ENCODE measurements at places on chromosomes 5 and 9.

DNA sequence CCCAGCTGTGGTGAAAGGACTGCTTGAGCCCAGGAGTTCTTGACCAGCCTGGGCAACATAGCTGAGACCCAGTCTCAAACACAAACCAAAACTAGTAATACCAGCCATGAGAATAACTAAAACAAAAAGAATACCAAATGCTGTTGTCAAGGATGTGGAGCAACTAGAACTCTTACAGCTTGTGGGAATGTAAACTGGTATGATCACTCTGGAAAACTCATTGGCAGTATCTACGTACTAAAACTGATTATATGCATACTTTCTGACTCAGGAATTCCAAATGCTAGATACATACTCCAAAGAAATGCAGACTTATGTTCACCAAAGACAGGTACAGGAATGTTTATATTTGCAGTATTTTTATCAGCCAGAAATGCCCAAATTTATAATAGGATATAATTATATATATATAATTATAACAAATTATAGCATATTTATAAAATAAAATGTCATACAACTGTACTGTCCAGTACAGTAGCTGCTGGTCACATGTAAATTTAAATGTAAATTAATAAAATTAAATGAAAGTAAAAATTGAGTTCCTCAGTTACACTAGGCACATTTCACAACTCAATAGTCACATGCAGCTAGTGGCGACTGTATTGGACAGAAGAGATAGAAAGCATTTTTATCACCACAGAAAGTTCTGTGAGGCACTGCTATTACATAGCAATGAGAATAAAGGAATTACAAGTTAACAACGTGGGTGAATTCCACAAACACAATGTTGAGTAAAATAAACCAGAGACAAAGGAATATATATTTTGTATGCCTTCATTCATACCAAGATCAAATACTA, 118.5 kb downstream of the GNAQ start:
- peaks cover 50% of the 10 kb centered on the region for H3K36me3 ChIP-seq
- H3K4me1 ChIP-seq, result peaks cover 45% of the 10 kb centered on the region
- no peak overlapping the region for H3K4me3 ChIP-seq
- no peak overlapping the region for H3K27ac ChIP-seq
- no peak for DNase-seq
- no peaks in the 10 kb centered on the region for H3K27me3 ChIP-seq

DNA sequence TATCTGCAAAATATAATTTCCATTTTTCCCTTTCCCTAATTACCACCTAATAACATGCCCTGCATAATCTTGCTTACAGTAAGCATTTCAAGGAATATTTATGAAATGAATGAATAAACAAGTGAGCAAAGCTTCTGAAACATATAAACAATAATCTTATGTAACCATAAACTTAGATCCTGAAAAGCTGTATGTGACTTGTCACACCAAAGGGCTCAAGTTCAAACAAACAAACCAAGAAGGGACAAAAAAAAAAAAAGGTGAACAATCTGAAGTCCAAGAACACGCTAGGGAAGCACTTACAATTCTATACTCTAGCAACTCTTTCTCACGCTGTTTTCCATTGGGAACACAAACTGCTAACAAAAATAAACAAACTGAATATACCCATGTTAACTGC, 36.3 kb downstream of the PLPP1 start:
- H3K27me3 ChIP-seq, result no peaks in the 10 kb centered on the region
- no peak overlapping the region for H3K4me3 ChIP-seq
- H3K36me3 ChIP-seq, result peaks cover 5% of the 10 kb centered on the region
- DNase-seq, result no peak

GRCh38 chr5:73232266-73233041, 59.5 kb downstream of the TMEM174 start:
- DNase-seq, result no peak
- H3K27me3 ChIP-seq, result peaks cover 79% of the 10 kb centered on the region
- no peak overlapping the region for H3K27ac ChIP-seq
- peaks cover 21% of the 10 kb centered on the region for H3K4me1 ChIP-seq
- no peaks in the 10 kb centered on the region for H3K36me3 ChIP-seq
- no peak overlapping the region for H3K4me3 ChIP-seq

DNA sequence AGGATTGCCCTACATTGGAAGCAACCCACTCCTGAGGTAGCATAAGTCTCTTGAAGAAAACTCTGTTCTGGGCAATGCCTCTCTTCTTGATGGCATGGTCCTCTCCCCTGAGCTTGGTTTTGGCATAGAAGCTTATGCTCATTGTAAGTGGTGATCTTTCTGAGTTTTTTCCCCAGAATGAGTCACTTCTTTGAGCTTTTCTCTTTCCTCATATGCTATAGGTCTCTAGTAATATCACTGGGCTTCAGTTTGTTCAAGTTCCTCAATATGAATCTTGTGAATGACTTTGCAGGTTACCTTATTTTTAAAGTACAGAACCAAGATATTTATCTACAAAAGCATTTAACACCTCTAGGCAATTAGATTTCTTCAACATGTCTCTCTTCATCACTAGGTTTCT, 76.5 kb upstream of the ATG10 start:
- H3K4me3 ChIP-seq, result no peak overlapping the region
- H3K4me1 ChIP-seq, result no peaks in the 10 kb centered on the region
- no peaks in the 10 kb centered on the region for H3K27me3 ChIP-seq
- no peak for DNase-seq

DNA sequence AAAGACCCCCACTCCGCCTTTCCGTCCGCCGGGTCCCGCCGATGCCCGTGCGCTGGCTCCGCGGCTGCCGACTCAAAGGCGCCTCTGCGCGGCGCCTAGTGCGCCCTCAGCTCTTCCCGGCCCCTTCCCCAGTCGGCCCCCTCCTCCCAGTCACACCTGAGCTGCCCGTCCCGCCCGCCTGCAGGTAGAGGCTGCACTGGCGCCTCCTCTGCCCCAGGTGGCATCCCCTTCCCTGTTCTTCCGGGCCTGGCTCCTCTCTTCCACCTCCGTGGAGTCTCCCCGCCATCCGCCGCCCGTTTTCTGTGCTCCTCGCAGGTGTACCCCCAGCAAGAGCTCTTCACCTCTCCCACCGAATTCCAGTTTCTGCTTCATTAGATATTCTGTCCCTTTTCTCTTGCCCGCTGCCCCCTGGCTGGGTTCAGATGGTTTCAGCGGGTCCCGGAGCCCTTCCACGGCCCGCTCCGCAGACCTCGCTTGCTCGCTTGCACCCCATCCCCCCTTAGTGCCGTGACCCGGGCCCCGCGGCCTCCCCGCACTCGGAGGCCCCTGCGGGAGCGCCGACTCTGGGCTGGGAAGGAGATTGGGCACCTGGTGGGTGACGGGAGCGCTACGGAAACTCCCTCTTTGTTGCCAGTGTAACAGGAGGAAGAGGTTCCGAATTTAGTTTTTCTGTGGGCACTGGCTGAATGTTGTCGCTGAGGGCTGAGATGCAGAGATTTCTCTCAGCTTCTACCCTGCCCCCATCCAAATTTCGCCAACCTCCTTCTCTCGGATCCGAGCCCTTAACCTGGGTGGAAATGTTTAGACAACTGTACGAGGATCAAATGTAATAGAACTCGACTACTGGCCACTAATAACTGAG, 809 bp downstream of the SLC44A1 start:
- peak overlapping the region; percentile 69 for H3K27ac ChIP-seq
- no peaks in the 10 kb centered on the region for H3K36me3 ChIP-seq
- peaks cover 55% of the 10 kb centered on the region for H3K27me3 ChIP-seq
- peak; percentile 44 for DNase-seq

- H3K27ac ChIP-seq, result no peak overlapping the region
- H3K36me3 ChIP-seq, result no peaks in the 10 kb centered on the region
- no peaks in the 10 kb centered on the region for H3K4me1 ChIP-seq
- H3K27me3 ChIP-seq, result no peaks in the 10 kb centered on the region
These were observed 817.8 kb downstream of the MTRR start for GRCh38 chr5:8686707-8687106.

DNA sequence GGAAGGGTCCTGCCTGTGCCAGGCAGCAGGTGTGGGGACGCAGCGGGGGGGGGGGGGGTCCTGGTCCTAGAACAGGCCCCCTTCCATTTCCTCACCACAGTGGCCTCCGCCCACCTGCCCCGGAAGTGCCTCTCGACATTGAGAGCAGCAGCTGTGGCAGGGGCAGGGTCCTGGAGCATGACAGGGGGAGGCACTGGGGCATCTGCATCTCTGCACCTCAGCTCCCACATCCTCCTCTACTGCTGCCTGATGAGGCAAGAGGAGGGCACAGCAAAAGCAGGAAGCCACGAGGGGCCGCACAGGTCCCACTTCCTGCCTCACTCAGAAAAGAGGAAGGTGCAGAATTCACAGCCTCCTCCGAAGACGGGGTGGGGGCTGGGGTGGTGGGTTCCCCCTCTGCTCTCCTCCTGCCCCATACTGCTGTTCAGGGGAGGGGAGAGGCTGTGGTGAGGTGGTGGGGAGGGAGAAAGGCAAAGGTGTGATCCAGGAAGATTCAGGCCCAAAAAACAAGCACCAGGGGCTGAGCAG, 14.8 kb downstream of the AKNA start:
- H3K4me3 ChIP-seq, result peak overlapping the region; percentile 75
- H3K27me3 ChIP-seq, result no peaks in the 10 kb centered on the region
- peak overlapping the region; percentile 84 for H3K27ac ChIP-seq
- DNase-seq, result peak; percentile 95
- peaks cover 91% of the 10 kb centered on the region for H3K36me3 ChIP-seq
- H3K4me1 ChIP-seq, result peaks cover 93% of the 10 kb centered on the region

DNA sequence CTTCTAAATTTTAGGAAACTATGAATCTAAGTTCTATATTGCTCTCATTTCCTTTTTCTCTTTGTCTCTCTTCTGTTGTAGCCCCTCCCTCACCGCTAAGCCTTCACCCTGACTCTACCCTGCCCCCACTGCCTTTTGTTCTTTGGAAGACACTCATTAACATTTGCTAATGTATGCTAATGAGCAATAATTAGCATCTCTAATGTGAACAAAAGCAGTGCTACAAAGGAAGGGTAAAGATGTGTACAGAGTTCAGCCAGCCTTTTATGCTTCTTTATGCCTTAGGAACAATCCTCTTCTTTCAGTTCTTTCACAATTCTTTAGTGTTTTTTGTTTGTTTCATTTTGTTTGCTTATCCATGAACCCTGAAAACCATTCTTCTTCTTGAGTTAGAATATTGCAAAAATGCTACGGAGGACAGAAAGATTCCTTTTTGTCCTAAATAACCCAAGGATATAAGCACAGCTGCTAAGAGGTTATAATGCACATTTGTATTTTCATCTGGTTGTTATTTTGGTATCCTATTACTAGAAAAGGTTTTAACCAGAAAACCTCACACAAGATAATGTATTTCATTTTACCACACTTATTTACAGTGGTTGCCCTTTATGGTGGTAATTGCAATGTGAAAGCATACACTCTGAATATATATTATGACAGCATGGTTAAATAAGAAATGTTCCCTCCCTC, 159.3 kb downstream of the TMC1 start:
- no peak overlapping the region for H3K27ac ChIP-seq
- no peak for DNase-seq
- H3K36me3 ChIP-seq, result no peaks in the 10 kb centered on the region
- H3K4me3 ChIP-seq, result no peak overlapping the region

DNA sequence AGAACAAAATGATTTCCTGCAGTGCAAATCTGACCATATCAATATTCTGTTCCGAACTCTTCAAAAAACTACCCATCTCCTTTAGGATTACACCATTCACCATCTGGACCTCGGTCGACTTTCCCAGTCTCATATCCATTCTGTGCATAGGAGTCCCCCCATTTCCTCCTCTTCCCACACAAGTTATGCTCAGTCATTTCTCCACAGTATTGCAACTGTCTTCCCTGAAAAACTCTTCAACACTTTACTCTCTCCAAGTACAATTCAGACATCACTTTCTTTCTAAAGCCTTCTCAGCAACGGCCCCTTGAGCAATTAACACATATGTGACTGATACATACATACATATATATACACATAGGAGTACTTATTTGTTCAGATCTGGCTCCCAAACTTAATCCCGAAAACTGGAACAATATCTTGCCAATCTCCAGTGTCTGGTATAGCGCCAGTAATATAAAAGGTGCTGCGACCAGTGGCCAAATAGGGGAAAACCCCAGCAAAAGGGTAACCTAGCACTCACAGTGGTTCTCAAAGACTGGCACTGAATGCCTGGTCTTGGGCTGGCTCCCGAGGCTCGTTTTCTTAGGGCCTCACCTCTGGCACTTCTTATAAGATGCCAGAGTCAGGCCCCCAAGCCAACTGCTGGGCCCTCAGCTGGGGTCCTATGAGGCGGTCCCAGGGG, 629 bp downstream of the ZBTB26 start:
- no peak overlapping the region for H3K27ac ChIP-seq
- no peak for DNase-seq
- H3K27me3 ChIP-seq, result no peaks in the 10 kb centered on the region
- no peak overlapping the region for H3K4me3 ChIP-seq
- H3K36me3 ChIP-seq, result peaks cover 9% of the 10 kb centered on the region

DNA sequence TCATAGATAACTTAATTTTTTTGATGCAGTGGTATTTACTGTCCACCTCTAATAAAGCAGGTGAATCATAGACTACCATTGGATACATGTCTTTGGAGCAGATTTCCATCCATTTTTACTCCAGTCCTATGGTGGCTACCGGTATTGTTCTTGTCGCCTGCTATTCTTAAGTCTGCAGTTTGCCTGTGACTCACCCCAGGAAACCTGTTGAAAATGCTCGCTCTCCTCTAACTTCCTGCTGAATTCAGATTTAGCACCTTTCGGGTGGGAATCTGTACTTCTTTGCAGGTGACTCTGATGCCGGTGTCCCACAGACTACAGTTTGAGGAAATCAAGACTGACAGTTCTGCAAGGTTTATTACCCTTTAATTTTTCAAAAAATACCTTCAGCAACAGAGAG, 58.8 kb upstream of the DHFR start:
- no peak overlapping the region for H3K27ac ChIP-seq
- H3K4me1 ChIP-seq, result peaks cover 41% of the 10 kb centered on the region
- peaks cover 50% of the 10 kb centered on the region for H3K36me3 ChIP-seq
- H3K4me3 ChIP-seq, result no peak overlapping the region

GRCh38 chr5:142478113-142478512, 153.3 kb upstream of the SPRY4 start:
- no peak overlapping the region for H3K27ac ChIP-seq
- peaks cover 11% of the 10 kb centered on the region for H3K27me3 ChIP-seq
- H3K36me3 ChIP-seq, result no peaks in the 10 kb centered on the region
- H3K4me1 ChIP-seq, result no peaks in the 10 kb centered on the region

GRCh38 chr5:136203303-136203922, 10.5 kb upstream of the SMIM32 start:
- H3K27ac ChIP-seq, result no peak overlapping the region
- no peak overlapping the region for H3K4me3 ChIP-seq
- H3K27me3 ChIP-seq, result peaks cover 15% of the 10 kb centered on the region
- no peaks in the 10 kb centered on the region for H3K4me1 ChIP-seq
- no peak for DNase-seq
- no peaks in the 10 kb centered on the region for H3K36me3 ChIP-seq

- H3K36me3 ChIP-seq, result no peaks in the 10 kb centered on the region
- no peak overlapping the region for H3K27ac ChIP-seq
- no peaks in the 10 kb centered on the region for H3K4me1 ChIP-seq
- no peak for DNase-seq
- H3K4me3 ChIP-seq, result no peak overlapping the region
- peaks cover 16% of the 10 kb centered on the region for H3K27me3 ChIP-seq
These were observed 40.0 kb upstream of the SPTLC1 start for GRCh38 chr9:92155221-92155620.

GRCh38 chr9:20848490-20848889, 164.4 kb downstream of the FOCAD start:
- peaks cover 3% of the 10 kb centered on the region for H3K36me3 ChIP-seq
- peaks cover 4% of the 10 kb centered on the region for H3K4me1 ChIP-seq
- no peaks in the 10 kb centered on the region for H3K27me3 ChIP-seq
- no peak overlapping the region for H3K4me3 ChIP-seq
- no peak for DNase-seq

All from activated CD8-positive, alpha-beta T cell treated with anti-CD3 and anti-CD28 coated beads, Interleukin-2, amount 10 ng/mL, durations not matched to agents 7 days and 5 days (primary cell).